MM.1S (cell line): ENCODE measurements at places on chromosomes 16 and 17.

DNA sequence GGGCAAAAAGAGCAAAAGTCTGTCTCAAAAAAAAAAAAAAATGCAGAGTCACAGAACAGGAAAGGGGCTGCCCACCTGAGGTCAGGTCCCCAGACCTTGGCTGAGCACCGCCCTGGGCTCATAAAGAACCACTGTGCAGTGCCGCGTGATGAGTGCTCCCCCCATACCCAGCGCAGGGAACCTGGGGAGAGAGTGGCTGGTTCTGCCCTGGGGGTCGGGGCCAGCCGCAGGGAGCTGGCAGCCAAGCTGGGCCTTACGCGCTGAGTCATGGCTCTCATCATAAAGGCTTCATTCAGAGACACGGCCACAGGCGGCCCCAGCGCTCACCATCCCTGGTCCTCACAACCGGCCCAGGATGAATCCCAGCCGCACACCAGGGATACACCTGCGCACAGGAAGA, 80.7 kb downstream of the RAB11FIP4 start:
- no peak for DNase-seq

DNA sequence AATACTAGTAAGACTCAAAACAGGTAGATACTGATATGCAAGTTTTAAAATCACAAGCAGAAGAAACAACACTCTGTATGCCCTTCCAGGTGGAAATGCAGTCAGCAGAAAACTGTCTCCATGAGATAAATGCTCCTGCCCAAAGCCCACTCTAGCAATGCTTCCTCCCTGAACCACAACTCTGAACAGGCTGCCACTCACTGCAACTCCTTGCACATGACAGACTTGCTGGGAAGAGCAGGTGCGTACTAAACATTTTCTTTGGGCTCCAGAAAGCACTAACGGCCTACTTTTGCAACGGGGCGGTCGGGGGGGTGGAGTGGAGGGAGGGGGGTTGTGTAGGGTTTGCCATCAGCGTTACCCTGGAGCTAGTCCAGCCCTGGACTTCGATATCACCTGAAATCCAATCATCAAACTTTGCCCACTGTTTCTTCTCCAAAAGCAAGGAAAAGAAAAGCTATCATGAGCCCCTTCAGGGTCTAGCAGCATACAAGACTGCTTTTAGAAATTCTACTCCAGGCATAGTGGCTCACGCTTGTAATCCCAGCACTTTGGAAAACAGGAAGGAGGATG, 46.1 kb downstream of the ANKRD11 start:
- DNase-seq, result no peak

DNA sequence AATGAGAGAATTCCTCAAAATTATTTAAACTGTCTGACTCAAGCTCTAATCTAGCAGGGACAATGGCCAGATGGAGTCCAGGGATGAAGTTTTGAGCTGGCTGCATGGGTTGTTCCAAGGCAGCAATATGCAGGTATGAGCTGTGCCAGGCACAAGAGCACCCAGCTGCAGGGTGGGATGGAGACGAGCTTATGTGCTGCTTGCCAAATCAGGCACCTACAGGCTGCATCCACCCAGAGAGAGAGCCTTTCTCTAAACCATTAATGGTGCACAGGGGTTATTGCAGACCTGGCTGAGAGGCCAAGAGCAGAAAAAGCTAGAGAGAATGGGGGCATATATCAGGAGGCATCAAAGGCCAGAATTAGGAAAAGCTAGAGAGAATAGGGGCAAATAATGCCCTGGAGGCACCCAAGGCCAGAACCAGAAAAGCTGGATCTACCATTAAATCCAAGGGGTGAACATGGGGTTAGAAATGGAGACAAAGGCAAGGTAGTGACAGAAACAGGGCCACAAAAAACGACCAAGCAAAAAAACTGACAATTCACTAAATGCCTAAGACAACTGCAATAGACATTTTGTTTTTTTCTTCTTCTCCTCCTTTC, 11.0 kb downstream of the KRT33A start:
- DNase-seq, result no peak

DNA sequence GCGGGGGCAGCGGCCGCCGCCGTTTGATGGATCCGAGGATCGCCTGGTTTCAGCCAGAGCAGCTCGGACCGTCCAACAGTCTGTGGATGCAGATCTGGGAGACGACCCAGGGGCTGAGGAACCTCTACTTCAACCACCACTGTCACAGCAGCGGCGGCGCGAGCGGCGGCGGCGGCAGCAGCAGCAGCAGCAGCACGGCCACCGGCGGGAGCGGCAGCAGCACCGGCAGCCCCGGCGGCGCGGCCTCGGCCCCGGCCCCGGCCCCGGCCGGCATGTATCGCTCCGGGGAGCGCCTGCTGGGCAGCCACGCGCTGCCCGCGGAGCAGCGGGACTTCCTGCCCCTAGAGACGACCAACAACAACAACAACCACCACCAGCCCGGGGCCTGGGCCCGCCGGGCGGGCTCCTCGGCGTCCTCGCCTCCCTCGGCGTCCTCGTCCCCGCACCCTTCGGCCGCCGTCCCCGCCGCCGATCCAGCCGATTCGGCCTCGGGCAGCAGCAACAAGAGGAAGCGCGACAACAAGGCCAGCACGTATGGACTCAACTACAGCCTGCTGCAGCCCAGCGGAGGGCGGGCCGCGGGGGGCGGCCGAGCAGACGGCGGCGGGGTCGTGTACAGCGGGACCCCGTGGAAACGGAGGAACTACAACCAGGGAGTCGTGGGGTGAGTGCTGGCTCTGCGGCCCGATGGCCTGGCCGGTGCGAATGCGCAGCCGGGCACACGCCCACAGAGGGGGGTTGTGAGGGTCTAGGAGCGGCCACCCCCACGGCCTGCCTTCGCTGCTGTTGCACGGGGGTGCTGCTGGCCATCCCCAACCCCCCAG, 702 bp downstream of the TENT4B start:
- DNase-seq, result peak; percentile 28

DNA sequence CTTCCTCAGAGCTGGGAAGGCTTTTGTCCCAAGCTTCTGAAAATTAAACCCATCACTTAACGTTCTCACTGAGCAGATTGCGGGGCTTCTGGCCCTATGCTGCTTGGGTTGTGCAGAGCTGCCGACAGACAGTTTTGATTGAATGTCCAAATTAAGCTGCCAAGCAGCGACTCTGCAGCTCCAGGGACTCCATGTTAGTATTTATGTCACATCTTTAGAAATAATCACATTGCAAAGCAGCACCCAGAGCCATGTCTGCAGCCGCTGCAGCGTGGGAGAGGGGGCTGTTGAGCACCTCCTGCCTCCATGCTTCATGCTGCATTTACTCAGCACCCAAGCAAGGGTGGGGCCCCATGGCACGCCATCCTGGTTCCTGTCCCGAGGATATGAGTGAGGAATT, 178.2 kb upstream of the CACNG3 start:
- no peak for DNase-seq
